ENCODE measurements at places on chromosomes 3 and 15. TPM values are rescaled to one million over a fixed set of nuclear protein-coding genes. Genes with fewer than 3 reads are reported as not detected.

- no peak for DNase-seq
Observed at GRCh38 chr3:126998728-126999127, 15.8 kb downstream of the PLXNA1 start.

DNA sequence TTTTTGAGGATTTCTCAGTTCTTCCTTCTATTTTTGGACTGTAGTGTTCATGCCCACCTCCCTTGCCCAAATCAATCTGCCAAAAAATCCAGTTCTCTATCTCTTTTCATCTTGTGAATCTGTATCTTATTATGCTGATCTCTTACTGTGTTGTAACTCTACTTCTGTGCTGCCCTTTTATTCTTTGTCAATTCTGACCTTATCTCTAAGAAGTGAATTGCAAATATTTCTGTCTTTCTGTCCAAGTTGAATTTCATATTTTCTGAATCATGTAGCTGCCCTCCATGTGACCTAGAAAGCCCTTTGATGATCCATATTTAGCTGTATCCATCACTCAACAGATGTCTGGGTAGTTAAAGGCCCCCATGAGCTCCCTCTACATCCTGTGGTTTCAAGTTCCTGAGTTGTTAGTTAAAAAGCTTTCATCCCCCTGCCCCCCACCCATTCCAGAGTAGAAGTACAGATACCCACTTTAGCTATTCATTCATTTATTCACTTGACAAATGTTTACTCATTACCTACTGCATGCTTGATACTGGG, 33.6 kb upstream of the ETV5 start:
- DNase-seq, result no peak

- DNase-seq, result no peak
Observed at GRCh38 chr15:99387421-99388168, 136.3 kb downstream of the LRRC28 start.

TMEM158 gene
- total RNA-seq, result 26.3 TPM

GRCh38 chr3:34077417-34078195, 279.2 kb downstream of the PDCD6IP start:
- DNase-seq, result no peak

SPINT1 gene
- 2.7 TPM for total RNA-seq

DNA sequence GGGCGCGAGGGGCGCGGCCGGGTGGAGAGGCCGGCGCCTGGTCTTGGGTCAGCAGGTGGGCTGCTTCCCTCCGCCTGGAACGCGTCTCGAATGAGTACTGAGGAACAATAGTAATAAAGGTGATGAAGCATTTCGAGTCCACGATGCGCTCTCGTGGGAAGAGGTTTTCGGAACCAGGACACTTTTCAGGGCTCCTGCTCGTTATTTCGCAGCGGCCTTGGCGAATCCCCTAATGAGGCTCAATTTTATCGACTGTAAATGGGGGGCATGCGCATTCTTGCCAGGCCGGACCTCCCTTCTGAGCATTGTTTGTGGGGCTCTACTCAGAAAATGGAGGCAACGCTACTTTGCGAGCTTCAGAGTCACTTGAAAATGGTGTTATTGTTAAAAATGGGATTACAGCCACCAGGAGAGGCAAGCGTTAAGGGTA, 1.2 kb downstream of the NR2C2 start:
- no peak for DNase-seq

DNA sequence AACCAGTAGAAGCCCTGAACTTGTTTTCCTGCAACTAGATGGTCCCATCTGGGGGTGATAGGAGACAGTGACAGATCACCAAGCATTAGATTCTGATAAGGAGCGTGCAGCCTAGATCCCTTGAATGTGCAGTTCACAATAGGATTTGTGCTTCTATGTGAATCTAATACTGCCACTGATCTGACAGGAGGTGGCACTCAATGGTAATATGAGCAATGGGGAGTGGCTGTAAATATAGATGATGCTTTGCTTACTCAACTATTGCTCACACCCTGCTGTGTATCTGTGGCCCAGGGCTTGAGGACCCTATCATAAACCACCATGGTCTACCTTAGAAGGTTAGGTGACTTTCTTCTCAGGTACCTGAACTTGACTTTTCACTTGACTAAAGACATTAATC, 417.1 kb upstream of the ARHGEF26 start:
- DNase-seq, result no peak
